ENCODE measurements at places on chromosomes 12 and 14.

DNA sequence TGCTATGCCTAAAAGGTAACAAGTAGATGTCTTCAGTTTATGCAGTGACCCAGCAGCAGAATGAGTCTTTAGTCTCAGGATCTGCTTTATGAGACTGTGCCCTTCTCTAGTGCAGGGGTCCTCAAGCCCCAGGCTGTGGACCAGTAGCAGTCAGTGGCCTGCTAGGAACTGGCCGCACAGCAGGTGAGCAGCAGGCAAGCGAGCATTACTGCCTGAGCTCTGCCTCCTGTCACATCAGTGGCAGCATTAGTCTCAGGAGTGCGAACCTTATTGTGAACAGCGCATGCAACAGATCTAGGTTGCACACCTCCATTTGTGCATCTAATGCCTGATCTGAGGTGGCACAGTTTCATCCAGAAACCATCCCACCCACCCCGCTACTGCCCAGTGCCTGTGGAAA lies 38.4 kb downstream of the LRP6 start:
- no peak for DNase-seq

- peak; percentile 92 for DNase-seq
These were observed 2.0 kb upstream of the ATN1 start for GRCh38 chr12:6925540-6926279.

GRCh38 chr12:124588751-124589267 lies 21.4 kb upstream of the NCOR2 start:
- DNase-seq: peak; percentile 81

- peak; percentile 65 for DNase-seq
These were observed 2.2 kb downstream of the RCOR1 start for GRCh38 chr14:102594514-102595175.

GRCh38 chr14:89365061-89365801 lies 51.8 kb downstream of the FOXN3 start:
- peak; percentile 45 for DNase-seq

DNA sequence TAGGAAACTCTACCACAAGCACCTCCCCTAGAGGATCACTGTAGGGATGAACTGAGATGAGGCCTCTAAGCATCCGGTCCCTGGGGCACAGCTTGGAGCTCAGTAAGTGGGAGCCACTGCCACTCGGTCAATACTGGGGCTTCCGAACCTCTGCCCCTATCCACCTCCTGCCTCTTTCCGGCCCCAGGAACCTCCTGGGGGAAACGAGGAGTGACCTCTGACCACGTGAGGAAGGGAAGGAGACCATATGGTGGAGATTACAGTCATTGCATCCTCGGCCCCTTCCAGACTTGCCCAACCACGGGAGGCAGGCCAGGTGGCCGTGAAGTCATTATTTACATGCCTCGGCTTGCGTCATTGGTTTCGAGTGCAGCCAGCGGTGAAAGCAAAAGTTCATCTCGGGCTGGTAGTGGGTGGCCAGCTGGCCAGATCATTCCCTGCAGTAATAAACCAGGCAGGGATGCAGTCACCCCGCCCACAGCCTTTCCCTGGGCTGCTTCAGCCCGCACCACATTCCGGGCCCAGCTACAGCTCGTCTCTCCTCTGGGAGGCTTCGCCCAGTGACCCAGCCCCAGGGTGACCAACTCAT lies 65.4 kb downstream of the C14orf132 start:
- DNase-seq: peak; percentile 84

DNA sequence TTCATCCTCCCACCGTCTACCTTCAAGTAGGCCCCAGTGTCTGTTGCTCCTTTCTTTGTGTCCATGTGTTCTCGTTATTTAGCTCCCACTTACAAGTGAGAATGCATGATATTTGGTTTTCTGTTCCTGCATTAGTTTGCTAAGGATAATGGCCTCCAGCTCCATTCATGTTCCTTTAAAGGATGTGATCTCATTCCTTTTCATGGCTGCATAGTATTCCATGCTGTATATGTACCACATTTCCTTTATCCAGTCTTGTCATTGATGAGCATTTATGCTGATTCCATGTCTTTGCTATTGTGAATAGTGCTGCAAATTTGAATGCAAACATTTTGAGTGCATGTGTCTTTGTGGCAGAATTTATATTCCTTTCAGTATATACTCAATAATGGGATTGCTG lies 259.6 kb upstream of the PELI2 start:
- DNase-seq: no peak

GRCh38 chr12:19539836-19540235 lies 100.5 kb downstream of the AEBP2 start:
- no peak for DNase-seq

DNA sequence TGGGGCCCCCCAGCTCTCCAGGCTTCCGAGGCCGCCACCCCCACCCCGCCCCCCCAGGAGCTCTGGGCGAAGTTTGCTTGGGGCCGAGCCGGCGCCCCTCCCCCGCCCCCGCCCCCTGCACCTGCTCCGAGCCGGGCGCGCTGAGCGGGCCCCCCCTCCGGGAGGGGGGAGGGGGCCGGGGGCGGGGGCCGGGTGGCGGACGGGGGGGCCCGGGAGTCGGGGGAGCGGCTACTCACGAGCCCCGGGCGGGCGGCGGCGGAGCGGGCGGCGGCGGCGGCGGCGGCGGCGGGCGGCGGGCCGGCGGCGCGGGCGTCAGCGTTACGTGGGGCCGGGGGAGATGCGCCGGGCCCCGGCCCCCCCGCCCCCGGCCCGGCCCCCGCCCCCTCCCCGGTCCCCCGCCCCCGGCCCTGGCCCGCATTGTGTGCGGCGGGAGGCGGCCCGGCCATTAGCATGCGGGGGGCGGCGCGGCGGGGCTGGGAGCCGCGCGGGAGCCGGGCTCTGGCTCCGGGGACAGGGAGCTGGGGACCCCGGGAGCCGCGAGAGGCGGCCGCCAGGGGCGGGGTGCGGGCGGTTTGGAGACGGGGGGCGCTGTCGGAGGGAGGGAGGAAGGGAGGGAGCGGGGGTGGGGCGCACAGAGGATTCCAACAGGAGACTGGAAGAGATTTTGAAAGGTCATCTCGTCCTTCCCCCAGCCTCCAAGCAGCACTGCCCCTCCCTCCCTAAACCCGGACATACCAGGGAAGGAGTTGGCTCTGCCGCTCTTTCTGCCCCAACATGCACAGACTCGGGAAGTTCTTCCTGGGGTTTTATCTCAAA lies at the start of gene ZNF219:
Gene ZNF219 (minus strand): TSS at position 580 of the 816 bp plus-strand sequence. CDS start 5,064 bp downstream, outside the sequence.
- DNase-seq: peak; percentile 47

GRCh38 chr14:91609161-91609560 lies 99.1 kb upstream of the PPP4R3A start:
- no peak for DNase-seq

DNA sequence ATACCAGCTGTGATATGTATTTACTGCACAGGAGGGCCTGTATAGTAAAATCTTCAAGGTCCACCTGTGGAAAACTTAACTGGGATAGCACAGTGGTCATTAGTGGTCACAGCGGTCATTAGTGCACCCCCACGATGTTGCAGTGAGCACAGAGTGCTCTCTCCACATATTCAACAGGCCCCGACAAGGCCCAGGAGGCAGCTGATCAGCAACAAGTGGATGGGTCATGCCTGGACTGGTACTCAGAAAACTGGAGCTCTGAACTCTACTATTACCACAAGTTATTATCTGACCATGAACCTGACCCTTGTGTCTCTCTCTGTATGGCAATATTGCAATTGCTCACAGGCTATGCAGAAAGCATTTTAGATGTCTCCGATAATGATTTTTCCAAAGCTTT lies 129.5 kb downstream of the SLC35F4 start:
- no peak for DNase-seq

DNA sequence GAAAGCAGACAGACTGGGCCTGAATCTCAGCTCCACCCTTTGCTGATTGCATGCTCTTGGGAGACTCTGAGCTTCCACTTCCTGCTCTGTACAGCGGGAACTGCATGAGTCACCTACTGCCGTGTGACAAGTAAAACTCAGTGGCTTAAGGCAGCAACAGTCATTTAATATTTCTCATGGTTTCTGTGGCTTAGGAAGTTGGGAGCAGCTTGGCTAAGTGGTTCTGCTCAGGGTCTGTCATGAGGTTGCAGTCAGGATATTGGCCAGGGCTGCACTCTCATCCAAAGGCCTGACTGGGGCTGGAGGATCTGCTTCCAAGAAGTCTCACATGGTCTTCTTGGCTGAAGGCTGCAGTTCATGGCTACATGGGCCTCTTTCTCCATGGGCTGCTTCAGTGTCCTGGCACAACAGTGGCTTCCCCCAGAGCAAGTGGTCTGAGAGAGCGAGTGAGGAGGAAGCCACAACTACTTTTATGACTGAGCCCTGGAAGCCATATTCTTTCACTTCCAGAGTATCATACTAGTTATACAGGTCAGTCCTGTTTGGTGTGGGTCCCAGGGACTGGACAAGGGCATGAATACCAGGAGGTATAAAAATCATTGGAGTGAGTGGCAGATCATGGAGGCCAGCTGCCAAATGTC lies 49.7 kb downstream of the FAM222A start:
- peak; percentile 68 for DNase-seq

DNA sequence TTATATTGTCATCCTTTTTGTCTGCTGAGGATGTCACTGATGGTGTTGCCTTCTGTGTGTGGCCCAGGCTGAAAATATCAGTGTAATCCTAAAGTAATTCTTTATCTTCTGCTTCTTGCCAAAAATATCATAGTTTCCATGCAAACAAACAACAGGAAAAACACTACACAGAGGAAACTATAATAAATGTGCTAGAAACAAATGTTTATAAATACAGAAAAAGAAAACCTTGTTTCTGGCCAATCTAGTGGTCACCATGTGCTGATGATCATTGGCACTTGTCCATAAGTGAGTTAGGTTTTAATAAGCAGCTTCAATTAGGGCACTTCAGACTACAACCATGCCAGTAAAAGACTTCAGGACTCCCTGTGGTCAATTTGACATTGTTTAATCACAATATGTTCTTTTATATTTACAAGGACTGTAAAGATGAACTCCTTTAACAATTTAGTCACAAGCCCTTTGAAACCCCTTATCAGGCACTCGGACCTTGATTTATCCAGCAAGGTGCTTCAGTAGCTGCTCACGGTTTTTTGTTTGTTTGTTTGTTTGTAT lies 124.8 kb downstream of the TMTC3 start:
- no peak for DNase-seq

DNA sequence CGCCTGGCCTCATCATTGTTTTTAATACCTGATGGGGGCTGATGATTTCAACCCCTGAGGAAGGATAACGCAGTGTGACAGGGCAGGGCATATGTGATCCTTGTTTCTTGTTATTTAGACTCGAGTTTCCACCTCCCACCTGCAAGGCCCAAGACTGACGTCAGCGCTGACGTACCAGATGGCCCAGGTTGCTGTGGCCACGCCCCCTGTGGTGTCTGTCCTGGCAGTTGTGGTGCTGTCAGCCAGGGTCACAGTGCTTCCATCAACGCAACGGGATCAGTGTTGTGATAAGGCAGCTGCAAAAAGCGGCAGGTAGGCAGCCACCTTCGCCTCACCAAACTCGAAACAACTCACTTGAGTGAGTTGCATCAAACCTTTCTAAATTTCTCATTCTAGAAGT lies 18.4 kb downstream of the DDX51 start:
- no peak for DNase-seq

DNA sequence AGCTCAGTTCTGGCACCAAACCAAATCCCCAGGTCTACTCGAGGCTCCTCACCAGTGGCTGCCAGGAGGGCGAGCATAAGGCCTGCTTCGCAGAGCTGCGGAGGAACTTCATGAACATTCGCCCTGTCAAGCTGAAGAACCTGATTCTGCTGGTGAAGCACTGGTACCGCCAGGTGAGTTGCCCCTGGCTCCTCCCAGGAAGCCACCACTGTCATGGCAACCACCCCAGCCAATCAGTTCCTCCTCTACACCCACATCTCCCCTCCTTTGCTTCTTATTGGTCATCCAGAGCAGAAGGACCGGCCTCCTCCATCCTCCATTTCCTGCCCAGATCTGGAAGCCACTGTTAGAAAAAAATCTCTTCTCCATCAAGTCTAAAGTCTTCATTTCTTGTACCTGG lies 17.2 kb upstream of the OAS2 start:
- DNase-seq: no peak

- no peak for DNase-seq
These were observed 132.3 kb downstream of the KSR2 start for GRCh38 chr12:117836476-117836875.

DNA sequence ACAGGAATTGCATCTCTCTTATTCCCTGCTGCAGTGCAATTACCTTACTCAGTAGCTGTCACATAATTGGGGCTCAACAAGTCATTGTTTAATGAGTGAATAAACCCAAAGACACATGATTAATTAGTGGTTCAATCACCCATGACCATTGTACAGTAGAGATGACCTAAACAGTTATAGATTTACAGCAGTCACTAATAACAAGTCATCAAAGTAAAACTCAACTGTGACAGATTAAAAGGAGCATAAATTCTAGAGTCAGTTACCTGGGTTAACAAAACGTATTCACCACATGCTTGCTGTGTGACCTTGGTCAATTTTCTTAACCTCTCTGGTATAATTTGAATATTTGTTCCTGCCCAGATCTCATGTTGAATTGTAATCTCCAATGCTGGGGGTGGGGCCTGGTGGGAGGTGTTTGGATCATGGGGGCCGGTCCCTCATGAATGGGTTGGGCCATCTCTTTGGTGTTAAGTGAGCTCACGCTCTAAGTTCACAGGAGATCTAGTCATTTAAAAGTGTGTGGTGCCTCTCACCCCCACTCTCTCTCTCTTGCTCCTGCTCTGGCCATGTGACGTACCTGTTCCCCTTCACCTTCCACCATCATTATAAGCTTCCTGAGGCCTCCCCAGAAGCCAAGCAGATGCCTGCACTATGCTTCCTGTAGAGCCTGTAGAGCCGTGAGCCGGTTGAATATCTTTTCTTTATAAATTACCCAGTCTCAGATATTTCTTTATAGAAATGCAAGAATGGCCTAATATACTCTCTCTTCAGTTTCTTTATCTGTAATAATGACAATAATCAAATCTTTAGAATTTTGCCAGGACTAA lies 141.9 kb upstream of the PLEKHG7 start:
- DNase-seq: no peak

DNA sequence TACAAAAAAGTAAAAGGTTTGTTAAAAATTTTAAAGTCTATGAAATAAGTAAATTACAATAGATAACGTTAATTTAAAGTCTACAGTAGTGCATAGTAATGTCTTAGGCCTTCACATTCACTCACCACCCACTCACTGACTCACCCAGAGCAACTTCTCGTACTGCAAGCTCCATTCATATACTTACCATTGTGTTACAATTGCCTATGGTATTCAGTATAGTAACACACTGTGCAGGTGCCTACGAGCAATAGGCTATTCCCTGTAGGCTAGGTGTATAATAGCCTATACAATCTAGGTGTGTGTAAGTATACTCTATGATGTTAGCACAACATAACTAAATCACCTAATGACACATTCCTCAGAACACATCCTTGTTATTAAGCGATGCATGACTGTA lies 435.3 kb upstream of the TMTC1 start:
- no peak for DNase-seq

- DNase-seq: no peak
These were observed 589.0 kb upstream of the SEL1L start for GRCh38 chr14:82122655-82123054.

DNA sequence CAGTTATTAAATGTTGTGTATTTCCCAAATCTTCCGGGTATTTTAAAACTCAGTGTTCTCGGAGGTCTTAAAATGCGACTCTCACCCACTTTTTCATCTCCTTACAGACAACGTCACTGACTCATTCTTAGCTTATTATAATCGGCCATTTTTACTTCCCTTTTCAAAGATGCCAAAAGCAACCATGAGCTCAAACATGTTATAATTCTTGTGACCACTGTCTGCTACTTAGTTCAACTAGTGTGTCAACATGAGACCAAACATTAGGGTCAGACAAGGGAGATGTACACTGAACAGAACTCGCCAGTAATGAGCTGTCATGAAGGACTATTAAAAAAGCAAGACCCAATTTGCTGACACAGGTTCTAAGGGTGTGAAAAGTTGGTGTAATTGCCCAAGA lies 4.2 kb upstream of the GRIP1 start:
- DNase-seq: no peak

- no peak for DNase-seq
These were observed 6.1 kb upstream of the RD3L start for GRCh38 chr14:103948442-103948841.
